ENCODE measurements at places on chromosomes 1 and 21.

DNA sequence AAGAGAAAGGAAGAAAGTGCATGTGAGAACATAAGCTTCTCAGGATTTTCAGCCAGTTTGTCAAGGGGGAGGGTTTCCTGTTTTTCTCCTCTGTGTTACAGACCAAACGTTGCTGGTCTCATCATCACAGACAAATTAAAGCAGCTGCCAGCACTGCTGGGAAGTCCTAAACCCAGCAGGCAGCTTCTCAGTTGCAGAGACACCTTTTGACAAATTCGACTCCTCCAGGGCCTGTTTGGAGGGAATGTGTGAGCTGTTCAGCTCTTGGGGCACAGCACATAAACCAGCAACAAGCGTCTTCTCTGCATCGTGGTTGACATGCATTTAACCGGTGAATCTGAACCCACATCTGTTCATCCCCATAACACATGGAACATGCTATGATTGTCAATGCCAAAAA lies 454.6 kb upstream of the RUNX1 start:
- no peak for DNase-seq

DNA sequence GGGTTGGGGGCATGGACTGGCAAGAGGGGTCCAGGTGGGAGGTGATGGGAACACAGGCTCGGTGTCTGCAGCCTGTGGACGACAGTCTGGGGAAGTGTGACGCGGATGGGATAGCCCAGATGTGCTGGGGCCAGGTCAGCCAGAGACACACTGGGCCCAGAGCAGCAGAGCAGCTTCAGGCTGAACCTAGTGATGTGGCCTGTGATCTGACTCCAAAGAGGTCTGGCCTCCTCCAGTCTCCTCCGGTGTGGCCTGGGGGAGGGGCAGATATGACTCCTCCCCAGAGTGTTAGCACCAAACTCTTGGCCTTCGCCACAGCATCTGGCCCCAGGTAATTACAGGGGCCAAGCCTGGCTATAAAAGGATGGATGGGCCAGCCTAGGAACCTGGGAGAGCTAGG lies 13.5 kb downstream of the EFNA3 start:
- no peak for DNase-seq

- no peak for DNase-seq
Observed at GRCh38 chr21:15112858-15113257, 48.1 kb upstream of the NRIP1 start.

- no peak for DNase-seq
Observed at GRCh38 chr1:223264983-223265908, 98.7 kb downstream of the SUSD4 start.

DNA sequence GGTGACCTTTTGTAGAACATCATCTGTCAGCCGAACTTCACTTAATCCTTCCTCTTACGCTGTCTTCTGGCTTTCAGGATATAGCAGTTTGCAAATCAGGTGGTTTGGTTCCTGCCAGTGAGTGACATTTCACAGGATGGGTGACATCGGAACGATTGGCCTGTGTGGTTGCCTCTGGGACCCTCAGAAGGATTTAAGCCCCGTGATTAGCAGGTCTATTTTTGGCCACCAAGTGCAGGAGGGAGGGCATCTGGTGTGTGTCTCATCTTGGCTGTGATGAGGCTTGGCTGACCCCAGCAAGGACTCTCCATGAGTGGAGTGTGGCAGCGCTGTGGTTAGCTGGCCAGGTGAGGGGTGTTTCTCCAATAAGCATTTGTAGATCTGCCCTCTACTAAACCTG lies 407.6 kb upstream of the VAMP3 start:
- DNase-seq: no peak

DNA sequence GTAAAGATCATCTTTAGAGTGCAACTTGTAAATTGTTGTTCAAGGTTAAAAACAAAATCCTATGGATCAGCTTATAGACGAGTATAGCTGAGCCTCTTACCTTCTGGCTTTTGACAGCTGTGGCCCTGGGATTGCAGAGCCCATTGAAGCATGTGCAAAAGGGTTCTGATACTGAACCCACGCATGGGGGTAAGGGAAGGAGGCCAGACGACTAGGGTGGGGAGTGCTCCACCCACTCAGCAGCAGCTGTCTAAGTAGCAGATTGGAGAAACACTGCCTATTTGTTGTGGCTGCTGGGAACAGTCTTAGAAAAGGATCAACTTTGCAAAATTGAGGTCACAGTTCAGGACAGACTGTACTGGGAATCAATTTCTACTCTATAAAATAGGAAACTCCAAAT lies 16.1 kb downstream of the CD101 start:
- DNase-seq: no peak

GRCh38 chr1:155966135-155966534 lies 12.2 kb downstream of the ARHGEF2 start:
- no peak for DNase-seq

GRCh38 chr1:179187043-179187442 lies 42.4 kb downstream of the ABL2 start:
- no peak for DNase-seq

DNA sequence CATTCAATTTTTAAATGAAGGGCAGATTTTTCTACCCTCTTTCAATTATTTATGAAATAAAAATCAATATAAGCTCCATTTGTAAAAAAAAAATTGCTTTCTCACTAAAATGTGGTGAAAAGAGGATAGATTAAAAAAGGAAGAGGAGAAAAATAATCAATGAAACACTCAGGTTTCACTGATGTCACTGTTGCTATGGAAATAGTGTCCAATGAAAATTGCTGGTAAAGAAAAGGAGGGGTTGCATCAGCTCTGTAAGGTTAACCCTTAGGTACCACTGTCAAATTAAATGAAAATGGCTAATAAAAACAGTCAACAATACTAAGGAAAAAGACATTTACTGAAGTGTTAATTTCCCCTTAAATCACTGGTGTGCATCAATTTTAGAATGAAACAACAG lies 91.6 kb upstream of the TTC39A start:
- DNase-seq: no peak

GRCh38 chr1:28129150-28129549 lies 40.7 kb upstream of the EYA3 start:
- no peak for DNase-seq

DNA sequence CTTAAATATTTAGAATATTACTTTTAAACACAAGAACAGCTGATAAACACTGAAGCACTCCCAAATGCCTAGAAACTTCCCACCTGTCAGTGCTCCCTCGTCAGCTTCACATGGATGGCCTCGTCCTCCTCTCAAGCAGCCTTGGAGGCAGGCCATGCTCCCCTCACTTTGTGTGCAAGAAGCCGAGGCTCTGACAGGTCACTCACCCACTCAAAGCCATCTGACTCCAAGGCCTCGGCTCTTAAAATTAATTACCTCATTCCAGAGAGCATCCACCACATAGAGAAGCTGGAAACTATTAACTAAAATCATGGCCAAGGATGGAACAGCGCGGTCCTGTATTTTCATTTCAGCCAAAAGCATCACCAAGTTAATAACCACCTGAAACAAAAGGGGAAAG lies 17.8 kb downstream of the LBR start:
- no peak for DNase-seq

DNA sequence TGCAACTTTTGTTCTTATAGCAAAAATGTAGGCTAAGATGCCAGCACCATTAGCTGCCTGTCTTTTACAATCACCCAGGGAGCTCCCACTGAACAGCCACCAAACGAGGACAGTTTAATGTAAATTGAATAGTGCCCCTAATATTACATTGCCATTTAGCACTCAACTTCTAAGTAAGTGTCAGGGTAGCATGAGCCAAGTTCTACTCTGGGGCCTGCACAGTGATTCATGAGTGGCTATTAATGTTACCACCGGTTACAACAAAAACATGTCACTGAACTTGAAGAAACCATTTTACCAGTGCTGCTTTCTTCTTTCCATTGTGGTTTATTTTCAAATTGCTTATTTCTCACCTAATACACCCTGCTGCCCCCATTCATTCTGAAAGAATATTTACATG lies 295.6 kb upstream of the RRP15 start:
- DNase-seq: no peak
